ENCODE measurements at places on chromosomes 12 and 14. TPM values are rescaled to one million over a fixed set of nuclear protein-coding genes. Genes with fewer than 3 reads are reported as not detected.
A peak's percentile ranks its signal among the peaks of the same experiment; 100 is the strongest.

- peak; percentile 37 for DNase-seq
Observed at GRCh38 chr14:59055439-59056045, 132.9 kb upstream of the DAAM1 start.

- no peak for DNase-seq
Observed at GRCh38 chr14:68577802-68578541, 214.9 kb downstream of the ZFP36L1 start.

GRCh38 chr12:41634091-41634490 lies 446.0 kb downstream of the PDZRN4 start:
- no peak for DNase-seq

DNA sequence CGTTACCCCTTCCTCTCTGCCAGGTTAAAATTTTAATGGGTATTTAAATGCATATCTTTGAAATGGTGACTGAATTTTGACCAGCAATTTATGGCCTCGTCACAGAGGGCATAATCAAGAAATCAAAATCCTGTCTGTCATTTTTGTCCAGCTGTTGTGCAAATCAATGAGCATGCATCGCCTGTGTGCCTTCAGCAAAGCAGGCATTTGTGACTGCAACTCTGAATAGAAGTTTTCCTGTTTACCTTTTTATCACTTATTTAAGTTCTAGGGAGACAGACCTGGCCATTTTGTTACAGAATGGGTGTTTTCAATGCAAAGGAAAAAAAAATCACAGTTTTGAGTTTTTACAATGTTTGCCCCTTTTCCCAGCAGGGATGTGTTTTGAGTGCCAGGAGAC lies 107.4 kb downstream of the PPM1A start:
- no peak for DNase-seq

DNA sequence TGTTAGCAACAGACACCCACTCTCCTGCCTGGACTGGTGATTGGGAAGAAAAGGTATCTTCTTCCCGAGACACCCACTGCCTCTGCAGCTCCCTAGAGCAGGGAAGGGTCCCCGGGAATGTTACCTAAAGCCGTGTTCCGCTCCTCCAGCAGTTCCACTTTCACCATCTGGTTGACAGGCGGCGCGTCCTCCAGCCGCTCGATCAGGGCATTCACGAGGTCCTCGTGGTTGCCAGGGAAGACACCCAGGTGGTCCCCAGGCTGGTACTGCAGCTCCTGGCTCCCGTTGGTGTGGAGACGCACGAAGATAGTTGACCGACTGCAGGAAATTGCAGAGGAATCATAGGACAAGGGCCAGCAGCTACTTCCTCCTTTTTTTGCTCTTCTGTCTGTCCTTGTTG lies 44.2 kb upstream of the FBXO21 start:
- DNase-seq, result no peak

- no peak for DNase-seq
Observed at GRCh38 chr14:83885837-83886293, 1644.1 kb upstream of the FLRT2 start.

- DNase-seq, result no peak
Observed at GRCh38 chr12:117467588-117467987, 106.2 kb upstream of the NOS1 start.

GRCh38 chr14:66088656-66089055 lies 397.5 kb upstream of the CCDC196 start:
- DNase-seq, result no peak

- DNase-seq, result no peak
Observed at GRCh38 chr12:29667011-29667410, 116.7 kb downstream of the TMTC1 start.

GRCh38 chr14:33412450-33412849 lies 473.8 kb downstream of the NPAS3 start:
- no peak for DNase-seq

GRCh38 chr12:72201457-72201856 lies 70.7 kb upstream of the TRHDE start:
- DNase-seq, result no peak

DNA sequence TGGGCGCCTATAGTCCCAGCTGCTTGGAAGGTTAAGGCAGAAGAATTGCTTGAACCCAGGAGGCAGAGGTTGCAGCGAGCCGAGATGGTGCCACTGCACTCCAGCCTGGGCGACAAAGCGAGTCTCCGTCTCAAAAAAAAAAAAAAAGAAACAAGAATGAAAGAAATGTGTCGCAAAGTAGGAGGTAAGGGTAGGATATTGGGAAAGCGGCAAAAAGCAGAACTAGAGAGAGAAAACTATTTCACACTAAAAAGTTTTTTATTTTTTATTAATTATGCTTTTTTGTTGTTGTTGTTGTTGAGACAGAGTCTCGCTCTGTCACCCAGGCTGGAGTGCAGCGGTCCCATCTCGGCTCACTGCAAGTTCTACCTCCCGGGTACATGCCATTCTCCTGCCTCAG lies 17.7 kb downstream of the SBNO1 start:
- DNase-seq, result no peak

- DNase-seq, result no peak
Observed at GRCh38 chr12:19712041-19712440, 272.7 kb downstream of the AEBP2 start.

GRCh38 chr12:31504625-31505222 lies 86.2 kb downstream of the DENND5B start:
- no peak for DNase-seq

DNA sequence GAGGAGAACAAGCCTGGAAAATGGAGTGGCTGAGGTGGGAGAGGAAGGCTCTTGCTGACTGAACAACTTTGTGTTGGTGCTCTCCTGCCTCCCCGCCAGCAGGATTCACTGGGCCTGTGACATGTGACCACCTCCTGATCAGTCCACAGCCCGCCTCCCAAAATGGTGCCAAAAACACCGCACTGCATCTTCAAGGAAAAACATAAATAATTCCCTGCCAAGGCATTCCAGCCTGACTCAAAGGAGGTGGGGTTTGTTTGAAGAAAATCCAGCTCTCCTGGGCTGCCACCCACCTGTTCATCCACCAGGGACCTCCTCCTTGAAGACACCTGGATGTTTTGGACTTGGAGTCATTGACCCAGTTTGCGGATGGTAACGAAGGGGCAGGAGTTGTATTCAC lies 83.8 kb upstream of the PIWIL1 start:
- DNase-seq, result no peak

DNA sequence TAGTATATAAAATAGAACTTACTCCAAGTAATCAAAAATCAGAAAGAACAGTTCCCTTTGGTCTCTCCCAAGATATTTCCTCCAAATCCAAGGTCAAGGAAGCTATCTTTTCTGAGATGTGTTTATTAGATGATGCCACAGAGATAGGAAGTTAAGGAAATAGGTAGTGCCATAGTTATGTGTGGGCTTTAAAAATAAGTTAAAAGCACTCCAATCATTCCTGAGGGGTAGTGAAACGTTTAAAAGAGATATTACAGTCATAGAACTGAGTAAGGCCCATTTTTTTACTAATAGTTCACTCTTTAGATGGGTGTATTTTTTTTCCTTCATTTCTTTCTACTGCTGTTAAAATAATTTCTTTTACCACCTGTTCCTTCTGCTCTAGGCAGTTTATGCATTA lies 1630.9 kb upstream of the SEL1L start:
- no peak for DNase-seq

DNA sequence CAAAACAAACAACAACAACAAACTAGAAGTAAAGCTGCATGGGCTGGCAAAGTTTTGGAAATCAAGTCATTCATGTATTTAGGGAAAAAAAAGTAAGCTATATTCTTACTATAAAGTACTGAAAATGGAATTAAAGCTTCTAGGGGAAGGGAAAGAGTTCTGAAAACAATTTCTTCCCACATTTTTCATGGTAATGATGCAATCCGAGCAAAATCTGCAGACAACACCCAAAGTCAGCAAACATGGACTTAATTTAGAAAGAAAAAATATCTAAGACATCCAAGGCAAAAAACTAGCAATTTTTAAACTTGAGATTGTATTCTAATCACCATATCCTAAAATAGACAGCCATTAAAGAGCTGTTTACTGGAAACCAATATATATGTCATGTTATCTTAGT lies 86.3 kb downstream of the LRP6 start:
- no peak for DNase-seq

GRCh38 chr12:86727160-86727559 lies 471.0 kb upstream of the MGAT4C start:
- DNase-seq, result no peak

- DNase-seq, result no peak
Observed at GRCh38 chr12:104049278-104049902, 597 bp downstream of the GLT8D2 start.

DNA sequence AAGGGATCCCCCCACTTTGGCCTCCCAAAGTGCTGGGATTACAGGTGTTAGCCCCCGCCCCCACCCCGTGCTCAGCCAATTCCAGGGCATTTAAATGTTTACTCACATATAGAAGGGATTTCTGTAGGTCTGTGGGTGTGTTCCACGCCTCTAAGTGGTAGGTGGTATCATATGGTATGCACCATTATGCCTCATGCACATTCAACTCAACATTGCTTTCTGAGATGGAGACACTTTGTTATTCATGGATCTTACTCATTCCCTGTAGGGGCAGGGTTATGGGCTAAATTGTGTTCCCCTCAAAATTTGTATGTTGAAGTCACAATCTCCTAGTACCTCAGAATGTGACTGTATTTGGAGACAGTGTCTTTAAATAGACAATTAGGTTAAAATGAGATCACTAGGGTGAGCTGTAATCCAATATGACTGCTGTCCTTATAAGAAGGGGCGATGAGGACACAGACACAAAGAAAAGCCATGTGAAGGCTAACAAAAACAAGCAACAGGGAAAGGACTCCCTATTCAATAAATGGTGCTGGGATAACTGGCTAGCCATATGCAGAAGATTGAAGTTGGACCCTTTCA lies 200.6 kb downstream of the EFCAB11 start:
- no peak for DNase-seq

GRCh38 chr12:19031032-19031431 lies 98.5 kb upstream of the PLEKHA5 start:
- DNase-seq, result no peak

DNA sequence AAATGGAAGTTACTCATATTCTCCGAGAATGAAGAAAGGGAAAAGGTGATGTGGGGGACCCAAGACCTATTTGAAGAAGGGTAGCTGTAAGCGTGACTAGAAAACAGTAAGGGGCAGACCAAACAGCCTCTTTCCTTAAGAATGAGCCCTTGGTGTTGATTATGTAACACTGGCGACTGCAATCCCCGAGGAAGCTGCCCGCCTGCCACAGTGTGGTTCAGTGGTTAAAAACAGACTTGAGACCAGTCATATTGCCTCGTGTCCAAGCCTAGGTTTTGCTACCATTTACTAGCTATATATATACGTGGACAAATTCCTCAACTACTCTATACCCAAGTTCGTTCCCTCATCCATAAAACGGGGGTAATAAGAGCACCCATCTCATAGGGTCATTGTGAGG lies 49.1 kb downstream of the SSPN start:
- no peak for DNase-seq

GRCh38 chr14:68834816-68835215 lies 41.9 kb upstream of the ZFP36L1 start:
- no peak for DNase-seq

GRCh38 chr14:89418452-89418851 lies 1.4 kb upstream of the FOXN3 start:
- peak; percentile 51 for DNase-seq

DNA sequence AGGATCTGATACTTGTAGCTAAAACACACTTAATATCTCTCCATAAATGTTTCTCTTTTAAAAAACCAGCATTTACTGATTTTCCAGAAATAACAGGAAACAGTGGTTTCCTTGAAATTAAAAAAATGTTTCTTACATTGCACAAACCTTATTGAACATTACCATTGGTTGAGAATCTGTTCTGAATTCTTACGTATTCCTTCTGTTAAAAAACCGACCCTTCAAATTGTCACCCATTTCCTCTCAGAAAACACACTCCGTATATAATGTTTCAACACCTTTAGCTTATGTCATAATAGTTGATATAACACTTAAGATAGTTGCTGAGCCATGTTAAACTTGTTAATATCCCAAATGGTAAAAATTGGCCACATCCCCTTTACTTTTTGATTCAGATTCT lies 51.2 kb downstream of the MSRB3 start:
- no peak for DNase-seq

GRCh38 chr14:69615121-69615495 lies 3.7 kb downstream of the SUSD6 start:
- no peak for DNase-seq

DNA sequence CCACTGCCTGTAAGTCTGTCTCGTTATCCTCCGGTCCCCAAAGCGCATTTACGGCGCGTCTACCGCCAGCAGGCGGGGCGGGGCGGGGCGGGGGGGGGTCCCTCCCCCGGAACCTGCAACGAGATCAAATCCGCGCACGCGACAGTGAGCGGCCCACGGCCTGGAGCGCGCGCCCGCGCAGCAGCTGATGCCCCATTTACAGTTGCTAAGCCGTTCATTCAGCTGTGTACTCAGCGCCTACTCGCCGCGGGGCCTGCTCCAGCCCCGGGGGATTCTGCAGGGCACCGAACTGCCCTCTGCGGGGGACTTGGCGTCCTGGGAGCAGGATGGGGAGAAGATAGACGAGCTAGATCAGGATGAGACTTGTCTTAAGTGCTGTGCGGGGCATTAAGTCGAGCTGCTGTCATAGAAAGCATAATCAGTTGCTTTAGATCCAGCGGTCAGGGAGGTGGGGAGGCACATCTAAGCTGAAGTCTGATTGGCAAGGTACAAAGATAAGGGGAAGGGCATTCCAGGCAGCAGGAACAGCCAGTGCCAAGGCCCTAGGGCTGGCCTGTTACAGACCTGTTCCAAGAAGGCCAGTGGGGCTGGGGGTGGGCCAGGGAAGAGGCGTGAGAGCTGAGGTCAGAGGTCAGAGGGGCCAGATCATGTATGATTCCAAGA lies 1.4 kb upstream of the CCDC85C start:
- peak; percentile 86 for DNase-seq

- DNase-seq, result no peak
Observed at GRCh38 chr14:102071283-102071998, 15.4 kb downstream of the HSP90AA1 start.

DNA sequence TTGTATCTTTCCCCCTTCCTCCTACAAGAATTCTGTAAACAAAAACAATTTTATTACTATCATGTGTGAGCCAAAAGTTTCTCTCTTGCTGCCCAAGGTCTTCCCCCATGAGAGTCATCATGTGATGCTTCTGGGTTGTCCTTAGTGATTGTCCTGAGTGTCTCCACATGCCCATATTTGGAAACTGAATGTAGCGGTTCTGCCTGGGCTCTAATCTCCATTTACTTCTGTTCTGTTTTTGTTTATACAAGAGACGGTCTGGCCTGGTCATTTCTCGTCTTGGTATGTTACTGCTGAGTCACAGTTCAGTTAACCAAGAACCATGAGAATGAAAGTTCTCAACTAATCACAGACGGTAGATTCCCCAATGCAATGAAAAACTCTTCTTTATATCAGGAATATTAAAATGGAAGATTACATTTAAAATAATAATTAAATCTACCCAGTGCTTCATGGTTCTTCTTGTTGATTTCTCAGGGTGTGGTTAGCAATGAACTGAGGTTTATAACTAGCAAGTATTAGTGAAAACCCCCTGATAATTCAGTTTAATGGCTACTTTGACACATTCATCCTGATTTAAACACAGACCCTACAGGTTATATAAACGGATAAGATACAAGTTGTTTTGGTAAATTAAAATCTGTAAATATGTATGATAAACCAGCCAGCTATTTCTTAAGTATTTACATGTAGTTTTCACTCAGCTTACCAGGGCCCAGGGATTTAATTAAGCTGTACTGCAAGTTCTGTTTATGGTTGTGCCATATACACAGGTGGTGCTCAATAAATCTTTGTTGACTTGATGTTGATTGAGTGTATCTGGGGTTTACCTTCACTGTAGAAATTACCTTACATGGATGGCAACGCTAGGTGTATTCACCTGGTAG lies 81.1 kb downstream of the PELI2 start:
- DNase-seq, result no peak

Gene RFLNA
- not detected for total RNA-seq

Gene PRR4
- 2.9 TPM for total RNA-seq

Gene CABP1
- total RNA-seq, result not detected

Gene CFAP54
- total RNA-seq, result 0.18 TPM

Gene SLC2A3
- total RNA-seq, result 255 TPM

Gene AQP6
- total RNA-seq, result not detected

Gene SPIC
- not detected for total RNA-seq
